ENCODE measurements at places on chromosomes 3 and 15.

DNA sequence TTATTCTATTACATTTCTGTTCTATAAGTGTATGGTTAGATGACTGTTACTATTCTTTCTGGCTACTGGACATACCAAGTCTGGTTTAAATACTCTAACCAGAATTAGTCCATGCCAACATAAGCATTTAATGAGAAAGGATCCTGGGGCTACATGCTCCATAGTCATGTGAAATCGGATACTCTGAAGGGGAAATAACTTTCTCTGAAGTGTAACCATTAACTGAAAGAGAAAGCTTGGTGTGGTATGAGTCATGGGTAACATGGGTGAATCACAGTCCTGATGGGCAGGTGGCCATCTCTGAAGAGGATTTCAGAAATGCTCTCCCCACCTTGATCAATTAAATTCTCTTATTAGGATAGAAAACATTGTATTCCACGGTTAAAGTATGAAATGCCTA, 69.4 kb downstream of the FHIT start:
- no peak for DNase-seq

- DNase-seq: no peak
These were observed 170.9 kb downstream of the PLCL2 start for GRCh38 chr3:17055374-17056276.

DNA sequence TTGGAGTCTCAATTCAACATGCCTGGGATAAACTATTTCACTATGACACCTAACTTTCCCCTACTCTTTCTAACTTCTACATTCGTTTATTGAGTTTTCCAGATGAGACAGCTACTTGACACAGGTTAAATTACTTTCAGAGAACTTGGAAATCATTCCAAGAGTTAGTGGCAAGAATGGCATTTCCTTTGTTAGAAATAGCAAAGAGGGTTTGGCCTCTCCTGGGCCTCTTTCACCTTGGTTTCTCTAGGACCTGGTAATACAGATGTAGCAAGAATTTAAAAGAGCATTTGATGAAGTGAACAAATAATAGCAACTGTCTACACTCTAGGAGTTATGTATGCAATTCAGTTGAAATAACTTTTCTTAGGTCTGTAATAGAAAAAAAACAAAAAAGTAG, 748.9 kb downstream of the MECOM start:
- no peak for DNase-seq

DNA sequence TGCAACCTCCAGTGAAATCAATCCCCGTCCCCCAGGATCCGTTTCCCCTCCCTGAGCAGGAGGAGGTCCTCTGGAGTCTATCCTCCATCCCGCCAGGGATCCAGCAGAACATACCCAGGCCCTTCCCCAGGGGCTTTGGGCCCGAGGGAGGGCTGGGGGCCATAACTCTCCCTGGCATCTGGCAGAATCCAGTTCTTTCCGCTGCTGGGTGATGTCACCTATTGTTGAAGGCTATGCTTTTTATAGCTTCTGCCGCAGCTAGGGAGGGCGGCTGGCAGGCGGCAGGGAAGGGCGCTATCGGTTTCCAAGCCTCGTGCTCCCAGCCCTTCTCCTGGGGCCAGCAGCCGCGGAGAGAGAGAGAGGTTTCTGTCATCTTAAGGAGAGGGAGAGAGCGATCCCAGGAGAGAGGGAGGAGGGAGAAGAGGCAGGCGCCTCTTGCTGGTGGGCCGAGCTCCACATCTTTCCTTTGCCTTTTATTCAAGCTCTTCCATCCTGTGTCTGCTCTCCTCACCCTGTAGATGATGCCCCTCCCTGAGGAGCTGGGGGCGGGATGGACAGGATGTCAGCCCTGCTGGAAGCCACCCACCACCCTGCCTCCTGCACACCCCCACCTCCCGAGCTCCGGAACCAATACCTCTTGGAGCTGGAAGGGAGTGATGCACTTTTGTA, 120.1 kb downstream of the ANP32A start:
- DNase-seq: no peak

DNA sequence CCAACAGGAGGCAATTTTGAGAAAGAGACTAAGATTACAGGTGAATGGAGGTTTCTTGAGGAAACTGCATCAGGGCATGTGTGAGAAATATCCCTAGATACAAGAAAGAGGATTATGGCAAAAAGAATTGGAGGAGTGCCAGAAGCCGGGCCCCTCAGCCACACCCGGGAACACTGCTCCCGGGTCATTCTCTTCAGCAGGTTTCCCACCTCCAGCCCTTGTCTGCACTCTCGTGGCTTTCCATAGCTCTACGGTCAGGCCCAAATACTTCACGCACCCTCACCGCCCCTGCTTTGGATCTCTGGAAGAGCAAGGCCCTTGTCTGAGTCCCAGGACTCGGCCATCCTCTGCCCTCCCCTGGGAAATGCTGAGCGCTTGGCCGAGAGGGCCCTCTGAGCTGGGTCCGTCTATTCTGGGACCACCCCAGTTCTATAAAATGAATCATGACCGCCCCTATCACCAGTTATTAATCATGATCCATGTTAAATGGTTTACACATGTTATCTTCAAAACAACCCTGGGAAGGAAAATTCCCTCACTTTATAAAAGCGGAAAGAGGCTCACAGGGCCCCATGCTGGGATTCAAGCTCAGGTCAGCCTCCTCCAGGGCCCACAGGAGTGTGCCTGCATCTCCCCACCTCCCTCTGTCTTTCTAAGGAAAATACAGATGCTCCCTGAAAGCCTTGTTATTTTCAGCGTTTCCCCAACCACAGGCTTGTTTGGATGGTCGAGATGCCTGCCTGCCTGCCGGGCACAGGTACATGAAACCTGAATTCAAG, 38.8 kb upstream of the SPTBN5 start:
- no peak for DNase-seq

- DNase-seq: no peak
These were observed 42.5 kb upstream of the MYO5C start for GRCh38 chr15:52338058-52338457.
